Globus pallidus (tissue), 1 donor: ENCODE measurements at places on chromosomes 11 and 22.

GRCh38 chr11:2401436-2401984 is 960 bp downstream of the TSSC4 start:
- DNase-seq: no peak

DNA sequence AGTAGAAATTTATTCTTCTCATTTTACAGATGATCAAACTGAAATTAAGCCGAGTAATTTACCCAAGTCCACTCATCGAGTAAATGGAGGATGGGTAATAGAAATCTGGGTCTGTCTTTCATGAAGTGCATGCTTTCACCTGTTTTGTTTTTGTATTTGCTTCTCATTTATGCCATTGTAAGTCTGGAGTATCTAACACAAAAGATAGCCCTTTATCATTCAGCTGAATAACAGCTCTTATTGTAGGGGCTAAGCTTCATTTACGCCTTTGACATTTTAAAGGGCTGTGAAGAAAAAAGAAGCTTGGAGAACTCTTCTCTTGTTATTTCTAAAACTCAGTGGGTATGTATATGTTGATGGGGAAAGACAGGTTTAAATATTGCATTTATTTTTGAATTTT is 1196.2 kb upstream of the TENM4 start:
- no peak for DNase-seq

GRCh38 chr11:125542709-125543108 is 26.6 kb upstream of the EI24 start:
- DNase-seq: no peak

- DNase-seq: no peak
Measured at GRCh38 chr11:42049186-42049585, 589.7 kb upstream of the LRRC4C start.

GRCh38 chr11:72236083-72236697 is 7.8 kb downstream of the PHOX2A start:
- no peak for DNase-seq
